ENCODE measurements at places on chromosomes 11 and 22. TPM values are rescaled to one million over a fixed set of nuclear protein-coding genes. Genes with fewer than 3 reads are reported as not detected.
A peak's percentile ranks its signal among the peaks of the same experiment; 100 is the strongest.

- H3K4me1 ChIP-seq: peaks cover 62% of the 10 kb centered on the region
- H3K4me3 ChIP-seq: peak overlapping the region; percentile 84
- peaks cover 65% of the 10 kb centered on the region for H3K27me3 ChIP-seq
- DNase-seq: peak; percentile 41
- no peaks in the 10 kb centered on the region for H3K36me3 ChIP-seq
These were observed 31.6 kb upstream of the JAM3 start for GRCh38 chr11:134037046-134037908.

DNA sequence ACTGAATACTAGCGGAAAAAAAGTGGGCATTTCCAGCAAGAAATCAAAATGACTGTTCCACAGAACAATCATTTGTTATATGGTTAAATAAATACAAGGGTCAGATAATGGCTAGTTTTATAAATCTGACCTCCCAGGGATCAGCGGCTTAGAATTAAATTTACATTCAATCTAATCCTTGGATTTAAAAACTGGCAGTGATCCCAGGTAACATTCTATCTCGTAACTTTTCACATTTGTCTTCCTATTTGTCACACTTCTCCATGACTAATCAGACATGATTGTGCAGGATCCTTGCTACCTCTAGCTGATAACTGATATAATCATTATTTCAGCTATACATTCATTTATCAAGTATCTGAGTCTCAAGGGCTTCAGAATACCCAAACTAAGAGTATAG is 2.9 kb upstream of the MMP3 start:
- DNase-seq: no peak
- H3K4me3 ChIP-seq: no peak overlapping the region
- H3K27ac ChIP-seq: no peak overlapping the region
- peaks cover 2% of the 10 kb centered on the region for H3K27me3 ChIP-seq

DNA sequence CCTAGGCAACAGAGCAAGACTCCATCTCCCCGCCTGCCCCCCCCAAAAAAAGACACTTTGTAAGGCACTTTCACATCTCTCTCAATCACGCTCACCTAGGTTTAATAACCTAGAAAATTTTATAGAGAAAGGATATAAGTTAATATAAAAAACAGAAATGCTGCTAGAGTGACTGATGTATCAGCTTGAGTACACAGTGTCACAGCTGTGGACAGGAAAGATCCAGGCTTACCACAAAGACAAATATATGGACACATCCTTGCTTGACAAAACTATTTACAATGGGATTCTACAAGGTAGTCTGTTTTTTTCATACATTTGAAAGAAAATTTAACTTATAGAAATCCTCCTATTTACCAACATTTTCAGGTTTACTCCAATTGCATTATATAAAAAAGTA is 96.7 kb downstream of the ABTB2 start:
- H3K27ac ChIP-seq: no peak overlapping the region
- no peaks in the 10 kb centered on the region for H3K27me3 ChIP-seq
- H3K4me3 ChIP-seq: no peak overlapping the region
- DNase-seq: no peak
- H3K36me3 ChIP-seq: no peaks in the 10 kb centered on the region

DNA sequence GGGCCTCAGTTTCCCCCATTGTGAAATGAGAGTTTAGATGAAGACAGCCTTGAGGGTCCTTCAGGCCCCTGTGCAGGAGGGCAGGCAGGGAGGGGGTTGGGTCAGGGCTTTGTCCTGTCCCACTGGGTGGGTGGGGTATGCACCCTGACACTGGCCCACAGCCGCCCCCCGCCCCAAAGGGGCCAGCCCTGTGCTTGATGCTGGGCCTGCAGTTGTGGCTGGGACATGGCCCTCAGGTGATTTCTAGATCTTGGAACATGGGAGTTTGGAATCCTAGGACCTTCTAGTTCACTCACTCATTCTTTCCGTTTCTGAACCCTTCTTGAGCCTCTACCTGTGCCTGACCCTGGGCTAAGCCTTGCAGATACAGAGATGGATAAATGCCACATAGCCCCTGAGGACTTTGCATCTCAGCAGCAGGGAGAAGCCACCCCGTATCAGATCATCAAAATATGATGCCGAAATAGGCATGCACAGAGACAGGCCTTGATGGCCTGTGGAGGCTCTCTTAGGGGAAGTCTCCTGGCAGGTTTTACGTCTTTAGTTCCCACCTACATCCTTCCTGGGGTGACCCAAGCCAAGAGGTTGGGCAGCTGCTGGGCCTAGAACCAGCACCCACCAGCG is 76.0 kb downstream of the FBLN1 start:
- no peak overlapping the region for H3K4me3 ChIP-seq
- DNase-seq: no peak
- H3K27me3 ChIP-seq: no peaks in the 10 kb centered on the region
- H3K4me1 ChIP-seq: peaks cover 4% of the 10 kb centered on the region

GRCh38 chr22:43819931-43820640 is 8.0 kb upstream of the EFCAB6 start:
- peaks cover 8% of the 10 kb centered on the region for H3K4me1 ChIP-seq
- no peak overlapping the region for H3K27ac ChIP-seq
- H3K4me3 ChIP-seq: no peak overlapping the region
- peaks cover 2% of the 10 kb centered on the region for H3K36me3 ChIP-seq
- no peaks in the 10 kb centered on the region for H3K27me3 ChIP-seq
- DNase-seq: no peak

GRCh38 chr11:71255800-71256479 is 3.6 kb upstream of the SHANK2 start:
- H3K4me1 ChIP-seq: peaks cover 5% of the 10 kb centered on the region
- DNase-seq: no peak
- H3K36me3 ChIP-seq: no peaks in the 10 kb centered on the region

DNA sequence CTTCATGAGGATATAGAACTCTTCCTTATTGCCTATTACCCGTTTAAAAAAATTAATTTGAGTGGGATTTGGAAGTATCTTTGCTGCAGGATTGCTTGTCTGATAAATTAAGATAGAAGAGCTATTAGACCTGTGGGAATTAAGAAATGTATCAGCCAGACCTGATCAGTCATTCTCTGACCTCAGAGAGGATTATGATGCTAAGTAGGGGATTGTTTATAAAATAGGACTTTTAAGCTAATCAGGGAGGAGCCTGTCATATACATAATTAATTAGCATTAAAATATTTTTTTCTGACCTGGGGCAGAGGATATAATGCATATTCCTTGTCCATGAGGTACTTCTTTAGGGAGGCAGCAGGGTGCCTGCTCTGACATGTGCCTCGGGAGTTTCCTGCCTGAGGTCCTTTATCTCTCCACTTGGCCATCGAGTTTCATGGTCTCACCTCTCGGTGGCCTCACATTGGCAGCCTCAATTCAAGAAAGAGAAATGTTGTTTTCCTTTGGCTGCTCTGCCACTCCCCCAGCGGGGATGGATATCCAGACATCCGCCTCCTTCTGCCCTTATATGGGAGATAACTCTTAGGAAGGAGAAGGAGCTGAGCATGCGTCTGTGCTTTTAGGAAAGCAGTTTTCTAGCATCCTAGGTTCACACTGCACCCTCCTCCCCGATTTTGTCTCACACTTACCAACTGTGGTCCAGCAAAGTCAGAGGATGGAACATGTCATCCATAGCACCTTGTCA is 41.1 kb downstream of the DIXDC1 start:
- DNase-seq: peak; percentile 25
- H3K4me3 ChIP-seq: peak overlapping the region; percentile 89
- H3K4me1 ChIP-seq: peaks cover 49% of the 10 kb centered on the region
- H3K27ac ChIP-seq: no peak overlapping the region

- H3K4me1 ChIP-seq: peaks cover 4% of the 10 kb centered on the region
- H3K36me3 ChIP-seq: no peaks in the 10 kb centered on the region
- no peak overlapping the region for H3K27ac ChIP-seq
- DNase-seq: no peak
- H3K4me3 ChIP-seq: no peak overlapping the region
These were observed 11.7 kb upstream of the CHRM4 start for GRCh38 chr11:46402957-46403902.

DNA sequence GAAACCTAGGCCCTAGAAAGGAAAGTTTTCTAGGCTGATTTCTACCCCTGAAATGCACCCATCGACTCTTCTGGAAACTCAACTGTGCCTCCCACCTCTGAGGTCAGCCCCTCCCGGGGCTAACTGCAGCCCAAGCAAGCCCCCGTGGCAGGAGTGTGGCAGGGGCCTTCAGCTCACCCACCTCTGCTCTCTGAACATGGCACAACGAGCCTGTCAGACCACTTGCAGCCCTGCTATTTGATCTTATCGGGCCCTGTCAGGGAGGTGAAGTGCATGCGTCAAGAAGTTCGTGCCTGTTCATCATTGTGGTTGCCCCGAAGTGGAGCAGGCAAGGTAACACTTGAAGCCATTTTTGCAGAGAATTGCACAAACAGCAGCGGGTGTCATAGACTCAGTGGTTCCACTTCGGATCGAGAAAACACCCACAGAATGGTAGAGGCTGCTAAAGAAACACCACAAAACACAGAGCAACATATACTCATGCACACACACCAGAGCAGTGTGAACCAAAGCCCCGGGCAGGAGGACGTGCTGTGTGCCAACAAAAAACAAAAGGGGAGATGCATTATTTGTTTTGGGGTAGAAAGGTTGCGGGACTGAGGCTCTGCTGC is 262.7 kb downstream of the ETS1 start:
- no peak overlapping the region for H3K27ac ChIP-seq
- H3K4me3 ChIP-seq: no peak overlapping the region
- no peaks in the 10 kb centered on the region for H3K36me3 ChIP-seq
- H3K4me1 ChIP-seq: peaks cover 26% of the 10 kb centered on the region
- DNase-seq: no peak

DNA sequence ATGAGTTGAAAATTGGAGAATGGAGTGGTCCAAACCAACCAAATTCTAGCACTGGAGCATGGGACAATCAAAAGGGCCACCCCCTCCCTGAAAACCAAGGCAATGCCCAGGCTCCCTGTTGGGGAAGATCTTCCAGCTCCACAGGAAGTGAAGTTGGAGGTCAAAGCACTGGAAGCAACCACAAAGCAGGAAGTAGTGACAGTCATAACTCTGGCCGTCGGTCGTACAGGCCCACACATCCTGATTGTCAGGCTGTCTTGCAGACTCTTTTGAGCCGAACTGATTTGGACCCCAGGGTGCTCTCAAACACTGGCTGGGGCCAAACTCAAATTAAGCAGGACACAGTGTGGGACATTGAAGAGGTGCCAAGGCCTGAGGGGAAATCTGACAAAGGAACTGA is 80.5 kb upstream of the ADSL start:
- H3K27ac ChIP-seq: peak overlapping the region; percentile 7
- no peak overlapping the region for H3K4me3 ChIP-seq
- DNase-seq: no peak
- peaks cover 6% of the 10 kb centered on the region for H3K4me1 ChIP-seq
- H3K36me3 ChIP-seq: peaks cover 32% of the 10 kb centered on the region

DNA sequence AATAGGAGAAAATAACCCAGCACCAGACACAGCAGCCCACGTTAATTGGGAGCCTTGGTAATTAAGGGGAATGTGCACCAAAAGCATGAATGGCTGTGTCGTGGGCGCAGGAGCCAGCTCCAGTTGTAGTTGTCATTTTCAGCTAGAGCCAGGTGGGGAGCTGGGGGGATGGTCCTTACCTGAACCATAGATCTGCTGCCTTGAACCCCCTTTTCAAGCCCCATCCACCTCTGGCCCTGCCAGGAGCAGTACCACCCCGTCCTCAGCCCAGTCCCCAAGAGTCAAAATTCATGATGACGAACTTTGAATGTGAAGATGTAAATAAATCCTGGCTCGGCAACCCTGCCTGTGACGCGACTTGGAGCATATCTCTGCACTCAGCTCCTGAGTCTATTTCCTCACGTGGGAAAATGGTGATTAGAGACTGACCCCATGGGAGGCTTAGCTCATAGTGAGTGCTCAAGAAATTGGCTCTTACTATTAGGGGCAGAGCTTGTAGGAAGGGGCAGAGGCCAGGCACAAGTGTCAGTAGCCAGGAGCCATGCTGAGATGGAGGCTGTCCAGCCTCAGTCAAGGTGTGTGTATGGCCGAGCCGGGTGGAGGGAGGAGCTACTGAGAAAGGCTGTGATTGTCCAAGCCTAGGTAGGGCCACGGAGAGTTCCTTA is 794 bp upstream of the FXYD6 start:
- no peak for DNase-seq
- peak overlapping the region; percentile 91 for H3K4me3 ChIP-seq
- peak overlapping the region; percentile 93 for H3K27ac ChIP-seq
- peaks cover 40% of the 10 kb centered on the region for H3K27me3 ChIP-seq
- peaks cover 38% of the 10 kb centered on the region for H3K4me1 ChIP-seq

DNA sequence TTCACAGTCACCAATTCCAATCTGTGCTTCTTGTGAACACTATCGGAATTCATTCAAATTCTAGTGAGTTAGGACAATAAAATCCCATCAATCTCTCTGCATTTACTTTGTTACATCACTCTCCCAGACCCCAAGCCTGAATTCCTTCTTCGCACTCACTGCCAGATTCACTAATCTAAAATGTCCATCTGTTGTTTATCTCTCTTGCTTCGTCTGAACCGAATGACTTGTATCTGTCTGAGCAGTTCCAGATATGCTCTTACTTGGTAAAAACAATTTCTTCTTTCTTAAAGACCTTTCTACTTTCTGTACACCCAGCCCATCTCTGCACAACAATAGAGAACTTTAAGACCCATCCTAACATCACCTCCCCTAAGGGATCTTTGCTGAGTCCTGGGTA is 7.0 kb downstream of the MMP10 start:
- no peaks in the 10 kb centered on the region for H3K36me3 ChIP-seq
- no peak for DNase-seq
- H3K27me3 ChIP-seq: no peaks in the 10 kb centered on the region
- H3K4me1 ChIP-seq: no peaks in the 10 kb centered on the region
- H3K4me3 ChIP-seq: no peak overlapping the region
- no peak overlapping the region for H3K27ac ChIP-seq

DNA sequence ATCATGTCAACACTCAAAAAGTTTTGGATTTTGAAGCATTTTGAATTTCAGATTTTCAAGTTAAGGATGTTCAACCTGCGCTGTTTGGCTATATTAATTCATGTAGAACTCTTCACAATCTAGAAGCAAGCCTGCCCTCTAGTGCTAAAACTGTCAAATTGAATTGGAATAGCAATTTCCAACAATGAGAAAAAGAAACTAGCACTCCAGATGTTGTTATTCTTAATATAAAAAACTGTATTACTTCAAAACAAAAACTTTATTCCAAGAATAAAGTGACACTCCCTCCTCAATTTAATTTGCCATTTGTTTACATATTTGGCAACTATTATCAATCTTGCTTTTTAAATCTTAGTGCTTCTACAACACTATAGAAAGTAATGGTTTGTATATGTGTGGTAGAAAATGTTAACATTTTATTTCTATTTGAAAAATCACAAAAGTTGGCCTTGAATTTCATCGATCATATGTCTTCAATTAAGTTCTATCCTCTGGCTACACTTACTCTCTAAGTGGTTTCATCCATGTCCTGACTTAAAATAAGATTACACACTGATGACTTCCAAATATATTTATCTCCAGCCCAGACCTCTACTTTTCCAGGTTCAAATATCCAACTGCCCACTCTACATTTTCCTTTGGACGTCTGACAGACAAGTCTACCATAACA is 36.6 kb downstream of the DCUN1D5 start:
- no peak for DNase-seq
- no peak overlapping the region for H3K27ac ChIP-seq
- H3K27me3 ChIP-seq: no peaks in the 10 kb centered on the region
- no peak overlapping the region for H3K4me3 ChIP-seq
- no peaks in the 10 kb centered on the region for H3K4me1 ChIP-seq

Gene TENM4
- 38.1 TPM for total RNA-seq

Gene CLCF1
- 0.41 TPM for total RNA-seq

Gene RASGRP2
- total RNA-seq: 0.93 TPM

Gene TBC1D22A
- 15.5 TPM for total RNA-seq

Gene PGA5
- not detected for total RNA-seq

Gene DLG2
- total RNA-seq: 2.1 TPM

Gene FOXRED2
- 44.8 TPM for total RNA-seq

Gene KCNQ1
- 0.86 TPM for total RNA-seq

Gene PRRG4
- total RNA-seq: not detected

Gene GGTLC2
- total RNA-seq: not detected

Gene DUSP8
- total RNA-seq: 10.1 TPM

Gene LDLRAD3
- 33.8 TPM for total RNA-seq
